ENCODE measurements at places on chromosomes 1 and 21.

DNA sequence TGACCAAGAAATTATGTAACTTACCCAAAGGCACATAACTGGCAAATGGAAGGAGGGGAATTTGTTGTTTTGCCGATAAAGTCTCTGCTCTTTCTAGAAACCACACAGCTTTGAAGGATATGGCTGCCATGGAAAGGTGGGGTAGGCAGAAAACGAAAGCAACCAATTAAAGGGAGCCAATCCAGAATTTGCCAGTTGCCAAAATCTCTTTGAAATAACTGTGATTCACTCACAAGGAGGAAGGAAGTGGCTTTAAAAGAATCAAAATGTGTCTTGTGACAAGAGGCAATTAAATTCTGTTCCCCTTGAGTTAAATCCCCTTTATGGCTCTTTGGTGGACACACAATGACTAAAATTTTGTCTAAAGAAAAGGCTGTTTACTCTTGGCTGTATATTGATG lies 61.2 kb upstream of the CCDC190 start:
- no peak for DNase-seq

- DNase-seq, result no peak
Measured at GRCh38 chr1:247335882-247336281, 4.2 kb upstream of the ZNF496 start.

DNA sequence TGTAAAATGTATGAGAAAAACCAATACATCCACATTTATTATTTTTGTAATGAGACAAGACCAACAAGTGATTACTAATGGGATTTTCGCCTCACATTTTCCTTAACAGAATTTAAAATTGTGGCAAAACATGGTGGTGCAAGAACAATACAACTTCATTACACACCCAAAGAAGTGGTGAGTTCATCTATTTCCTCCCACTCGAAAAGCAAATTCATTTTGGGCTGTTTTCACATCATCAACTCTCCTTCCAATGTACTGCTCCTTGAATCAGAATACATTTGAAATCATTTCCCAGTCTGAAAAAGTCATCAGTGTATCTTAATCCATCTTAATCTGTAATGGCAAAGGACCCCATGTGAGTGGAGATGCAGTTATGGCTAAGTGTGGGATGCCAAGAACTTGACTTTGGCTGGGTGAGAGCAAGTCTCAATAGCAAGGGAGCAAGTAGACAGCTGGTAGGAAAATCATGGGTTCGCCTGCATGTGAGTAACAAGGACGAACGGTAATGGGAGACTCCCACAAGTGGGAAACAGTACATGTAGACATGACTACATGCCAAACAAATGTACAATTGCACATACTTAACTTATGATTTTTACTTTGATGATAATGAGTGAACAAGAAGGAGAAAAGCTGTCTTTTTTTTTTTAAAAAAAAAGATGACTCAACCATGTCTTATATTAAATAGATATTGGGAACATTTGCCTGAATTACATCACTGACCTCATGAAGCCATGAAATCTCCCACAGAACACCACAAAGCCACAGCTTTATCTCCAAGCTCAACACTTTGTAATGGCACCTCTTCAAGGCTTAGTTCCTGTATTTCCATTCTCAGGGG lies 46.0 kb downstream of the RUNX1 start:
- DNase-seq, result no peak

- no peak for DNase-seq
Measured at GRCh38 chr1:31744165-31744888, 19.8 kb downstream of the ADGRB2 start.

GRCh38 chr1:234549447-234550021 lies 60.4 kb downstream of the IRF2BP2 start:
- no peak for DNase-seq

DNA sequence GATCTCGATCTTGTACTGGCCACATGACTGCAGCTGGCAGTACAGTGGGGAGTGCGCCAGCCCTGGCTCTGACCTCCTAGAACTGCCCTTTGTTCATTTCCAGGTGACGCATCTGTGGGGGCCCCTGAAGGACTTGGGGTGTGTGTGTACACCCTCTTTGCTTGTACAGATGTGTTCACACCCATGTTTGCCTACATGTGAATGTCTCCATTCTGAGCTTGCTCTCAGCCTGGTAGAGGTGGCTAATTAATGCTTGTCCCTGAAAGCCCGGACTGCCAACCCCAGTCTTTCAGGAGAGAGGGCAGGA lies 19.8 kb downstream of the TNFRSF1B start:
- no peak for DNase-seq

GRCh38 chr1:229561141-229561540 lies 2.6 kb upstream of the ABCB10 start:
- no peak for DNase-seq

DNA sequence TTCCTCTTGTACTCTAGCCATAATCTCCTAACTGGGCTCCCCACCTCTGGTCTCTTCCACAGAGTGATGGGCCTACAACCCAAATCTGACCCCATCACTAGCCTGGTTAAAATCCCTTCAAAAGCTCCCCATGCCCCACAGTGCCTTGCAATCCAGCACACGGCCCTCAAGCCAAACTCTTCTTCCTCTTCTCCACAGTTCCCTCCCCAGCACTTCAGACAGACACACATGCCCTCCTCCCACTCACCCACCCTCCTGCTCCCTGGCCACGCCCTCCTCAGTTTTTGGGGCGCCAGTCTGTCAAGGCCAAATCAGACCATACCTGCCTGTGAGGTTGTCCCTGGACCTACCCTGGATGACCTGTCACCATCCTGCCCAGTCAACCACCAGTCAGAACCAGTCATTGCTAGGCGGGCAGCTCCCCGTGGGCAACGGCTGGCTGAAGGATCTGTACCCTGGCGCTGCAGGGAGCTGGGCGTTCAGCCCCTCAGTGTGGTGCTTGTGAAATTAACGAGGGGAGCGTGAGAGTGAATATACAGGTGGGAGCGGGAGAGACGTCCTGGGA lies 753 bp downstream of the C1orf210 start:
- no peak for DNase-seq

DNA sequence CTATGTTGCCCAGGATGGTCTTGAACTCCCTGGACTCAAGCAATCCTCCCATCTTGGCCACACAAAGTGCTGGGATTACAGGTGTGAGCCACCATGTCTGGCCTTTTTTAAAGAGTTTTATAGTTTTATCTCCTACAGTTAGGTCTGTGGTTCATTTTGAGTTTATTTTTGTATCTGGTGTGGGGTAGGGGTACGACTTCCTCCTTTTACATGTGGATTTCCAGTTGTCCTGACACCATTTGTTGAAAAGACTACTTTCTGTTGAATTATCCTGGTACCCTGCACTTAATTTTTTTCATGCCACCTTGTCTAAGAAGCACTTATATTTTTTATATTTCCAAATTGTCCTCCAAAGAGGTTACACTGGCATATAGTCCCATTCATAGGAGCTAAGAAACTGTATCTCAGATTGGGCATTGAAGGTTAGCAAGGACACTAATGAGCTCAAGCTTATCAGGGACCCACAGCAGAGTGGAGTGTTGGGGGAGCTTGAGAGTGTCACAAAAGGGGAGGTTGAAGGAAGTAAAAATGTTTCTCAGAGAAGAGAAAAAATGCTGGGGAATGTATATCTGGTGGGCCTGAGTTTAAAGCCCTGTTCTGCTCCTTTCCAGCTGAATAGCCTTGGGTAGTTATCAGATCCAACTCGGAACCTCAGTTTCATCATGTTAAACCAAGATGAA lies 23.4 kb upstream of the MEF2D start:
- DNase-seq, result no peak

GRCh38 chr1:157166590-157166989 lies 28.4 kb upstream of the ETV3 start:
- no peak for DNase-seq

DNA sequence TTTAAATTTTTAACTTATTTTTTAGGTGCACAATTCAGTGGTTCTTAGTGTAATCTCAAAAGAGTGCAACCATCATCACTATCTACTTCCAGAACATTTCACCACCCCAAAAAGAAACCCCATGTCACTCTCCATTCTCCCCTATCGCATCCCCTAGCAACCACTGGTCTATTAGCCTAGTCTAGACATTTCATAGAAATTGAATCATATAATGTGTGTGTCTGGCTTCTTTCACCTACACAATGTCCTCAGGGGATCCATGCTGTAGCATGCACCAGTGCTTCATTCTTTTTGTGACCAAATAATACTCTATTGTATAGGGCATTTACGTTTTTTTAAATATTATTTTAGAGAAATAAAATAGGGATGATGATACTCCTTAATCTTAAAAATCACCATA lies 64.7 kb downstream of the JAK1 start:
- DNase-seq, result no peak

GRCh38 chr1:1118876-1119220 lies 3.0 kb upstream of the C1orf159 start:
- no peak for DNase-seq

- DNase-seq, result no peak
Measured at GRCh38 chr1:147798731-147799130, 38.3 kb upstream of the GJA5 start.

GRCh38 chr1:3491291-3492246 lies 37.1 kb downstream of the ARHGEF16 start:
- peak; percentile 72 for DNase-seq

DNA sequence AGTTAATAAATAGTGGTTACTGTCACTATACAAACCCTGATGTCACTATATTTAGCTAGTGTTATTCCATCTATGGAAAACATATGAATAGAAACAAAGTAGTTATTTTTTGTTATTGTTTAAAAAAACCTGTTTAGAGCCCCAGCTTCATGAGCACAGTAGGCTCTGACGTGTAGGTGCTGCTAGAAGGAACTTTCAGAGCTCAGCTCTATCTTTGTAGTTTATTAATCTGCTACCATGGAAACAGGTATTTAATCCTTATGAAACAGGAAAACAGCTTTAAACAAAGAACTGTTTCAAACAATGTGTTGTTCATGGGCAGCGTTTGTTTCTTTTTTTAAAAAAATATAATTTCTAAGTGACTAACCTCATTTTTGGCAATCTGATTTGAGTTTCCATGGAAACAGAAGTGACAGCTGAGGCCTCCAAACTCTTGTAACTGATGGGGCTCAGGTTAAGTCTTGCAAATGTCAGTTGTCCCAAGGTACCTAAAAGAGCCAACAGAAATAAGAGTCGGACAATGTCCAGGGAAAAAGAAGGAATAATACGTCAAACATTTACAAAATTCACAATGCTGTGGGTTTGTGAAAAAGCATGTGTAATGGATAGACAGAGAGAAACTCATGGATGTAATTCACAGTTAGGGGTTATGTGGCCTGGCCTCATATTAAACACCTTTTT lies 162.0 kb upstream of the C21orf91 start:
- DNase-seq, result no peak

DNA sequence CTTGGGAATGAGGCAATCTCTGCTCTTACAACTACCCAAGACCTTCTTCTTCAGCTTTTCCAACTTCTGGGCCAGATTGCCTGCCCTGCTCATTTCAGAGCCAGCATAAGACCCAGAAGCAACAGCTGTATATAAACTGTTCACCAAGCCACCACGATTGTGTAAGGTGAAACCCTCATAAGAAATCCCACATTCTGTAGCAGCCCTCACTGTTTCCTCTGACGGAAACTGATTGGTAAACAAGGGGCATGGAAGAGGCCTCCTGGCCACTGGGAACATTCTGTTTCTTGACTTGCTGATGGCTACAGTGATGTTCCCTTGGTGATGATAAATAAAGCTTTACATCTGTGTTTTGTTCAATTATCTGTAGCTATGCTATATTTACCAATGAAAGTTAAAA lies 39.7 kb upstream of the EXO1 start:
- DNase-seq, result no peak

DNA sequence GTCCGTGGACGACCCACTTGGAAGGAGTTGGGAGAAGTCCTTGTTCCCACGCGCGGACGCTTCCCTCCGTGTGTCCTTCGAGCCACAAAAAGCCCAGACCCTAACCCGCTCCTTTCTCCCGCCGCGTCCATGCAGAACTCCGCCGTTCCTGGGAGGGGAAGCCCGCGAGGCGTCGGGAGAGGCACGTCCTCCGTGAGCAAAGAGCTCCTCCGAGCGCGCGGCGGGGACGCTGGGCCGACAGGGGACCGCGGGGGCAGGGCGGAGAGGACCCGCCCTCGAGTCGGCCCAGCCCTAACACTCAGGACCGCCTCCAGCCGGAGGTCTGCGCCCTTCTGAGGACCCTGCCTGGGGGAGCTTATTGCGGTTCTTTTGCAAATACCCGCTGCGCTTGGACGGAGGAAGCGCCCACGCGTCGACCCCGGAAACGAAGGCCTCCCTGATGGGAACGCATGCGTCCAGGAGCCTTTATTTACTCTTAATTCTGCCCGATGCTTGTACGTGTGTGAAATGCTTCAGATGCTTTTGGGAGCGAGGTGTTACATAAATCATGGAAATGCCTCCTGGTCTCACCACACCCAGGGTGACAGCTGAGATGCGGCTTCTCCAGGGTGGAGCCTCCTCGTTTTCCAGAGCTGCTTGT lies 32.4 kb downstream of the PRMT2 start:
- no peak for DNase-seq

GRCh38 chr1:217014066-217014465 lies 290.8 kb upstream of the ESRRG start:
- DNase-seq, result no peak

DNA sequence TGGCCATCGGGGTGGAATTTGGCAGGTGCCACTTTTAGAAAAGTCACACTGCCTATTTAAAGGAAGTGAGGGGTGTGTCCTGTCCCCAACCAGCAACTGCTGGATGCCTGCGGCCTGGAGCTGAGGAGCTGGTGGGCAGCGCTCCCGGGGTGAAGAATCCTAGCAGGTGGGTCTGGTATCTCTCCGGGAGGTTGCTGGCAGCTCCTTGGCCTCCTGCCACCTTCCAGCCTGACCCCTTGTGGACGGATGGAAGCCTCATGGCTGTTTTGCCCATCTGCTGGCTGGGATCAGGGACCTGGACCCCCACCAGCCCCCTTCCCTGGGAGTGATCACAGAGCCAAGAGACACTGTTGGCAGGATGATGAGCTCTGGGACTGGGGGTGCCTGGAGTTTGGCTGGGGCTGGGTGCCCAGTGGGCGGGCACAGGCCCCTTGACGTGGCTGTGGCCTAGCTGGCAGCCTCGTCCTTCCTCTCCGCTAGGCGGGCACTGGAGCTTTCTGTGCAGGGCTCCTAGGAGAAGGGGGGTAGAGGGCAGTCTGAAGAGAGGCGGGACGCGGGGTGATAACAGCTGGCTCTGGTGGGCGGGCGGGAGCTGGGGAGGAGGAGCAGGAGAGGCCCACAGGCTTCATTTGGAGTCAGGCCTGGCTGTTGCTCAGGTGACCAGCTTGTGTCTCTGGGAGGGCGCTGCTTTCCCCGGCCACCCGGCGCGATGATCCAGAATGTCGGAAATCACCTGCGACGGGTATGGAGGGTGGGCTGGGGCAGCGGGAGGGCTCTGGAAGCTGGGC lies at the start of gene ACOT11:
TSS of gene ACOT11 (plus strand) at position 628 of the 788 bp plus-strand sequence. CDS start at position 710, 82 bp downstream.
- DNase-seq, result no peak

GRCh38 chr1:210061992-210062391 lies 124.0 kb downstream of the SYT14 start:
- DNase-seq, result no peak

DNA sequence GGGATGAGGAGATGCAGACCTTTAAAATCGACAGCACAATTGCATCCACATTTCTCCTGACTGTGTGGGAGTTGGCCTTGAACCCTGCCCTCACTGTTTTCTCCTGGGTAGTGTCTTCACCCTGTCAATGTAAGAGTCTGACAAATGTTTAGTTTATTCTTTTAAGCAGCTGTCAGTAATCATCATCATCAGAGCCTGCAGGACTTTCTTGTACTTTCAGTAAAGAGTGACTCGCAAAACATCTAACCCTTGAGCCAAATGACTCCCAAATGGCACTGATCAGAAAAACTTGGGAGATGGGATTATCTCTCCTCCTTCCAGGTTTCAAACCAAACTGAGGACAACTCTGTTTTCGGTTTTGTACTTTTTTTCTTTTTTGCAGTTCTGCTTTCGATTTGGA lies 460.2 kb downstream of the KIF26B start:
- no peak for DNase-seq

Data from stimulated activated CD8-positive, alpha-beta memory T cell treated with anti-CD3 and anti-CD28 coated beads, Interleukin-4, amount 100 ng/mL, for 1 hour (primary cell).